ENCODE measurements at places on chromosomes 7 and 10.

DNA sequence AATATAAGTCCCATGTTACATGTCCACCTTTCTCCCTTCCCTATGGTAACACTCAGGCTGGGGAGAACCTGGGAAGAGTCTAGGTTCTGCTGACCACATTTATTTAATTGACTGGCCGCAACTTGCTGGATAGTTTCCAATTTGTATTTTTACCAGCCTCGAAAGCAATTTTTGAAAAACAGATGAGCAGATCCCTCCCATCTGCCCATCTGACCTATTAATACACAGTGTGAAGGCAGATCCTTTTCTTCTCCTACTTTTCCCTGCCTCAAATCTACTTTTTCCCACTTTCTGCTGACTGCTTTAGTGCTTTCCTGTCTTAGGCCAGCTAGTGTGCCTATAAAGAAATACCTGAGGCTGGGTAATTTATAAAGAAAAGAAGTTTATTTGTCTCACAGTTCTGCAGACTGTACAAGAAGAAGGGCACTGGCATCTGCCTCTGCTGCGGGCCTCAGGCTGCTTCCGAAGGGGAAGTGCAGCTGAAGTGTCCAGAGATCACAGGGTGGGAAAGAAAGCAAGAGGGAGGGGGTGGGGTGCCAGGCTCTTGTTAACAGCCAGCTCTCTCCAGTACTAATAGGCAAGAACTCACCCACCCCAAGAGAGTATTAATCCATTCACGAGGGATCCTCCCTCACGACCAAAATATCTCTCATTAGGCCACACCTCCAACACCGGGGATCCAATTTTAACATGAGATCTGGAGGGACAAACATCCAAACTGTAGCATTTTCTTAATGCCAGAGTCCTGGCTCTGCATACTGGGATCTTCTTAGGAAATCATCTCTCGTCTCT, 336.0 kb upstream of the IGFBP3 start:
- no peak for DNase-seq

DNA sequence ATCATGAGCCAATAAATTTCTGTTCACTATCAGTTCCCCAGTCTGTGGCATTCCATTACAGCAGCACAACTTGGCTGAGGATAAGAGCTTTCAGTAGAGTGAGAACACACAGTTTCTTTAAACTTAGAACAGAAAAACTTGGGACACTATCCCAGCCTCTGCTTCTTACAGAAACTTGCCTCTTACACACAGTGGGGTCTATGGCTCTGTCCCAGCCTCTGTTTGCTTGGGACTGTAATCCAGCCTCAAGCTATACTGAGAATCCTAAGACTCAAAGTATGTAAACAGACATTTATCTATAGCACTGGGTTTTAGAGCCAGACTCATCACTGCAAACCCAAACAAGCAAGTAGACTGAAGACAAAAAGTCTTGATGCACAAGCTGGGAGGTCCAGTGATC, 355.8 kb upstream of the VSTM2A start:
- DNase-seq: no peak

- DNase-seq: no peak
Measured at GRCh38 chr7:156773966-156774365, 119.0 kb downstream of the LMBR1 start.

DNA sequence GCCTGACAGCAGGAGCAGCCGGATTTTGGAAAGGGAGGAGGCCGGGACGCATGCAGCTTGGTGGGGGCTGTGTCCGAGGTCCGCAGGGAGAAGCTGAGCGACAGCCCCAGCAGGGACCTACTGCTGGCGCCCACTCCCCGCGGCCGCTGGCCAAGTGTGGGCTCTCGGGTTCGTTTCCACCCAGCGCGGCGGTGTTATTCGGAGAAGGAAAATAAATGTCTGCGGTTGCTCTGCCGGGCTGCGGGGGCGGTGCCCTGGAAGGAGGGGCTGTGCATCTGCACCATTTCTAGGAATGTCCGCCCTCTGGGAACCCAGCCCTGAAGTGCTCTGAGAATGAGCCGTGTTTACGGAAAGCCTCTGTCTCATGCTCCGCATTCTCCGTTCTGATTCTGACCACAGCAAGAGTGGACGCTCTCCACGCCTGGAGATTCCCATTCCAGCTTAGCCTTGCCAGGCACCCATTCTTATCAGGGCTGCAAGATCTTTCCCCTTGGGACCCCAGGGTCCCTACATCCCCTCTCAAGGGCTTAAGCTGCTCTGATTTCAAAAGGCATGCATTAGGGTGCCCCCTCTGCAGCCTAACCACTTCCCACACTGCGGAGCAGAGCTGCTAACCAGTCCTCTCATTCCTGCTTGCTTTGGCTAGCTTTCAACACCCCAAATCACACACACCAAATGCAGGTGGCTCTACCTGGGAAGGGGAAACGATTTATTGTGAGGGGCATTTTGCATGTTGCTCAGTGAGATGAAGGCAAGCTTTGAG, 256.6 kb upstream of the GLI3 start:
- peak; percentile 81 for DNase-seq

Data from fibroblast of skin of left biceps (primary cell).